Activated CD4-positive, alpha-beta T cell treated with anti-CD3 and anti-CD28 coated beads, Interleukin-10, Interleukin-2, amounts not matched to agents 100 ng/mL and 50 ng/mL, durations not matched to agents 16 hours and 8 hours (primary cell): ENCODE measurements at places on chromosomes 4 and X.

- peak; percentile 55 for DNase-seq
These were observed 8.1 kb upstream of the TBC1D25 start for GRCh38 chrX:48531358-48531959.

DNA sequence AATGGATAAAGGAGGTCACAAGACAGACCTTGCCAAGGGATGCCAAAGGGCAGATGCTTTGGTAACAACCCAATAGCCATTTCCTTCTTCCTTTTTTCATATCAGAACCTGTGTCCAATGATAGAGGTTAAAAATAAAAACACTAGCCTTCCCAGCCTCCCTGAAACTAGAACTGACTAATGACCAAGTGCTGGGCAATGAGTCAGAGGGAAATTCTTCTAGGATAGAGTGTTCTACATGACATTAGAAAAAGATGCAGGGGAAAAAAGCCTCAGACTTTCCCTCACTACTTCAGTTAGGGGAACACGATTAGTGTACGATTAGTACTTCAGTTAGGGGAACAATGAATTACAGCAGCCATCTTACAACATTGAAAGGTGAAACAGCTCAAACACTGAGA is 29.3 kb upstream of the FAM47C start:
- DNase-seq: no peak

DNA sequence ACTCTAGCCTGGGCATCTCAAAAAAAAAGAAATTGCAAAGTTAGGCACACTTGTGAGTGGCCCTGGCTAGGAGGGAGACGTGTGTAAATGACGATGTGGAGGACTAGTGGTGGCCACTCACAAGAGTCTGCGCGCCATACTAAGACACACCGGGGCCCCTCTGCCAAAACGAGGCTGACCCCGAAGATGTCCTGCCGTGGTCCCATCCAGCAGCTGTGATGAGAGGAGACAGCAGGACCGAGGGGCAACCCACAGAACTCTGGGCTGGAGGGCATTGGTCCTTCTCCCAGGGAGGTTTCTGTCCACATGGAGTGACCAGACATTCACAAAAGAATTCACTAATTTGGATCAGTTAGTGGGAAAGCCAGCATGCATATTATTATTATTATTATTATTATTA is 47.4 kb downstream of the NOP14 start:
- DNase-seq: no peak

DNA sequence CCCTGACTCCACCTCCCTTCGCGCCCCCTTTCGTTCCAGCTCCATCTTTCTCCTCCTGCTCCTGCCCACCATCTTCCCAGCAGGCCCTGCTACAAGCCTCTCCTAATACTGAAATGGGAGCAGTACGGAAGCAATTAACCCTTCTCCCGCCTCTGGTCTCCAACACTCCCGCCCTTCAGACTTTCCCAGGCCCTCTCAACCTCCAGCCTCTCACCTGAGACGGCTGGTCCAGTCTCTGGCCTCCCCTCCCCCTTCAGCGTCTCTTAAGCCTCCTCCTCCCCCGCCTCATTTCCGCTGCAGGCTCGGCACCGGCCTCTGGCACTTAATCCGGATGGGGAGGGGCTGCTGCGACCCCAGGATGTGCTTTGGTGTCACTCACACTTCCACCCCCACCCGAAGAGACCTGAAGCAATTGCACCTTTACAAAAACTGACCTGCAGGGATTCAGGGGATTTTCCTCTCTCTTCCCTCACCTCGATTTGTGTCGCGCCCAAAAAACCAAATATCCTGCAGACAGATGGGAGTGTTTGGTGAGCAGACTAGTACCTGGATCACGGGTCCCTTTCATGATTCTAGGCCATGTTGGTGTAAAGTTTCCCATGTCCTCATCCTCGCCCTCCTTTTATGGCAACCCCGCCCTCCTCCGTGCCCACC is 657 bp downstream of the TCEAL8 start:
- DNase-seq: peak; percentile 66

DNA sequence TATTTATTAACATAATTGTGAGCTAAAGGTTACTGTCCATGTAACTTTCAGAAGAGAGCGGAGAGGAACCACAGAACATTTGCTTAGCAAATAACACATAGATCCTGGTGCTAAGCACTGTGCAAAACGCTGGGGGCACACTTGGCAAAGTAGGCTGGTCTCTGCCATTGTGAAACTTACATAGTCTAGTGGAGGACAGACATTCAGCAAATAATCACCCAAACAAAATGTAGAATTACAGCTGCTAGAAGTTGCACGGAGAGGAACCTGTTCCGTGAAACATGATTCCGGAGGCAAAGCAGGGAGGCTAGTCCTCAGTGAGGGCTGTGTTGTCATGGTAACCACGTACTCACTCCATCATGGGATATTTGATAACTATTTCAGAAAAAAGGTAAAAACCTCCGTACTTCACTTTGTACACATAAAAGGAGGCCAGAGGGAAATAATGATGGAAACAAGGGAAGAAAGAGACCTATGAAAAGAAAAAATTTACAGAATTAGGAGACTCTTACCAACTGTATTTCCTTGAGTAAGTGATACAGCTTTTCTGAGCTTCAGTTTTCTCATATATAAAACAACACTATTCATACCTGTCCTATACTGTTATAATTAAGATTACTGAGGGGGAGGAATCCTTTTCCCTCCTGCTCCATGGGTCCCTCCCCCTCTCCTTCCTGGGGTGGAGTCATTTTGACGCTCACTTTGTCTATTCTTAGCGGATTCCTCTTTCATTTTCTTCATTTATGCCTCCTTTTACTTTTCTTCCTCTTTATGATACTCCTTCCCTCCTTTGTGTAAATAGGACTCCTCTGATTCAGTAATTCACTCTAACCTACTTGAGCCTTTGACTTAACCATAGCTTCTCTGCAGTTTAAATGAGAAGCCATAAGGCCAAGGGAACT is 825 bp upstream of the RASGEF1B start:
- DNase-seq: peak; percentile 46

- DNase-seq: no peak
These were observed 138.9 kb upstream of the MID1 start for GRCh38 chrX:10759141-10759799.

GRCh38 chrX:66008328-66008970 is 31.4 kb downstream of the VSIG4 start:
- no peak for DNase-seq

GRCh38 chrX:31433856-31434255 is 362.0 kb upstream of the FTHL17 start:
- DNase-seq: no peak

GRCh38 chr4:38026158-38026740 is 66.1 kb downstream of the PTTG2 start:
- no peak for DNase-seq

GRCh38 chr4:8345946-8346814 is 76.6 kb downstream of the HTRA3 start:
- DNase-seq: no peak

DNA sequence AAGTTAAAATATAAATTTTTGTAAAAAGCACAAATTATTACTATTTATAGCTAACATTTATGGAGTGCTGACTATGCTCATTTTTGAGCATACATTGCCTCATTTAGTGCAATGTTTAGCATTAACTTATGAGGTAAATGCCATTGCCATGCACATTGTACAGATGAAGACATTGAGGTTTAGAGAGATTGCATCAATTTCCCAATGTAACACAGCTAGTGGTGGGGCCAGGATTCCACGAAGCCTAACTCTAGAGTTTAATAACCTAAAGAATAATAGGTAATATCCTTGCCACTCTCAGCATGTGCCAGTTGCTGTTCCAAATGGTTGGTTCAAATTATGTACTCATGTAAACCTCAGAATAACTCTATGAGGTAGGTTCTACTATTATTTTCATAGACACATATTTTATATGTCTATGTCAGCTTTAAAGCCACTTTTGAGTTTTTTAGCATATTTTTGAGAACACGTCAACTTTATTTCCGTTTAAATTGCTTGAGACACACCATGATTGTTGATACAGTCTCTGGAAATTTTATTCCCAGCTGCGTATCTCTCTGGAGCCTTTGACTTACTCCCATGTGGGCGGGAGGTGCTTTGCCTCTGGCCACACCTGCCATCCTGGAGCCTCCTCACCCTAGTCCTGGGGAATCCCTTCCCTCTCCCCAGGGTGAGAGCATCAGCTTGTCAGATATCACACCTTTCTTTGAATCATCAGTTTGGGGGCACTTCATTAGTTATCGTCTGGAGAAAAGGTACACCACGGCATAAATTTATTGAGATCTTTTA is 10.8 kb upstream of the ADH1A start:
- no peak for DNase-seq

DNA sequence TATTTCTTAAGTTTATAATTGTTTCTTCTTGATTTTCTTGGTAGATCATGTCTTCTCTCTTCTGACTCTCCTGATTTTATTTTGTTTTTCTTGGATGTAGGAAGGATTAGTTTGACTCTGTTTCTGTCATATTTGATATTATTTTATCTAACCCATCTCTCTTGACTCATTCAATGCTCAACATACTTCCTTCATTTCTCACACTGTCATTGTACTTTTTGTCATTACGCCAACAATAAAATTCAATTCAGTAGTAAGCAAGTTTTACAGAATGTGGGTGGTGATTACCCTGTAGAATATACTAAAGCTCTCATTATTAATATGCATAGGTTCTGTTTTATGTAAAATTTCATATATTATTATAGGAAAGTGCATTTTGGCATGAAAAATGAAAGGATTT is 1303.0 kb upstream of the AGA start:
- no peak for DNase-seq

GRCh38 chr4:55634417-55635128 is 1.5 kb downstream of the NMU start:
- no peak for DNase-seq

DNA sequence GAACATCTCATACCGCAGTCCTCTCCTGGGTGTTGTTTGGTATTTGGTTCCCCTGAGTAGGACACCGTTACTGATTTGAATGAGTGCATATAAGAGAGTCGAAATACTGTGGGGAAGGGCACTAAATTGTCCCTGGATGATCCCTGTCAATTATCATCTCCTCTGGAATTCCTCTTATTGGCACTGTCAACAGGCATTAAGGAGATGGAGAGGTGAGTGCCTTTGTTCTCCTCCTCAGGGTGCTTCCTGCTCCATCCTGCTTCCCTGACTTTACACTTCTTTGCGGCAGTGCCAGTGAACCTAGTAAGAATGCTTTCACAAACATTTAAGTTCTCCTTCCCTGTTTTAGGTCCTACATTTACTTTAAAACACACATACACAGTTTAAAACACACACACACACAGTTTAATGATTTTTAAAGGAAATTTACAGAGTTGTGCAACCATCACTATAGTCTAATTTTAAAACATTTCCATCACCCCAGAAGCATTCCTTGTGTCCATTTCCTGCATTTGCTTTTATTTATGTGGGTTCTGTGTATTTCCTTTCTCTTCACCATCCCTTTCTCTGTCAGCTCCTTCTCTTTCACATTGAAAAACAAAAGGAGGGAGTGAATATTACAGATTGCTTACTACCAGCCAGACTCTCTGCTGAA is 20.9 kb upstream of the ZRSR2 start:
- DNase-seq: no peak

GRCh38 chr4:175540151-175540550 is 271.9 kb downstream of the GPM6A start:
- DNase-seq: no peak

DNA sequence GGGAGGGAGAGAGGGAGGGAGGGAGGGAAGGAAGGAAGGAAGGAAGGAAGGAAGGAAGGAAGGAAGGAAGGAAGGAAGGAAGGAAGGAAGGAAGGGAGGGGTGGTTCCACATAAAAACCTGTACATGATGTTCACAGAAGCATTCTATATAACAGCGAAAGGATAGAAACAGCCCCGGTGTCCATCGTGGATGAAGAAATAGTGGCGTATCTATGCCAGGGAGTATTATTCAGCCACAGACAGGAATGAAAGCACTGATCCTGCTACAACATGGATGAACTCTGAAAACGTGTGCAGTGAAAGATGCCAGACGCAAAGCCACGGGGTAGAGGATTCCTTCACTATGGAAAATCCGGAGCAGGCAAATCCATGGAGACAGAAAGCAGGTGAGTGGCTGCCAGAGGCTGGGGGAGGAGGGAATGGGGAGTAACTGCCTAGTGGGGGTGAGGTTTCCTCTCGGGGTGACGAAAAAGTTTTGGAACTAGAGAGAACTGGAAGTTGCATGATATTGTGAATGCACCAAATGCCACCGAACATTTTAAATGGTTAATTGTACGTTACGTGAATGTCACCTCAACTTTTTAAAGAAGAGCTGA is 92.2 kb downstream of the ABLIM2 start:
- DNase-seq: no peak

DNA sequence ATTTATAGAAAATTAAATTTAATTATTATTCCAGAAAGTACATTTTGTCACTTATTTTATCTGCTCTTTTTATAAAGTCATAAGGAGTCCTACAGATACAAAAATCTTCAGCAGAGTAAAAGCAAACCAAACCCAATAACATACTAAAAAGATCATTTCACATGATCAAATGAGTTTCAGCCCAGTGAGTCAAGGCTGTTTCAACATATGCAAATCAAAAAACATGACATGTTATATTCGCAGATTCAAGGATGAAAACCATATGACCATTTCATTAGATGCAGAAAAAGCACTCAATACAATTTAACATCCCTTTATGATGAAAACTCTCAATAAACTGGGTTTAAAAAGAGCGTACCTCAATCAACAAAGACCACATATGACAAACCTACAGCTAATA is 214.3 kb downstream of the FAT4 start:
- DNase-seq: no peak

DNA sequence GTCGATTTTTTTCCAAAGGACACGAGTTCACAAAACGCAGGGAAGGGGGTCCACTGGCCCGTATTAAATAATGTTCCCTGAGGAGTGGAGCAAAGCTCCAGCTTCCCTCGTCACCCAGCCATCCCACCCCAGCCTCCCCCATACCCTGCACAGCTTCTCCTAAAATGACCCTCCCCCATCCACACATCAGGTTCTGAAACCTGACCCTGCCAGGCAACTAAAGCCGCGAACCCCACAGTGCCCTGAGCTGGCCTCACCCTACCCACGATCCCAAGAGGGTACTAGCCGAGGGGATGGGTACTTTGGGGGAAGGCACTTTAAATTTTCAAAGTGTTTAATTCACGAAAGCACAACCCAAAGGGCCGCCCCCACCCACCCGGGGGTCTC is 634 bp downstream of the APOO start:
- DNase-seq: no peak

DNA sequence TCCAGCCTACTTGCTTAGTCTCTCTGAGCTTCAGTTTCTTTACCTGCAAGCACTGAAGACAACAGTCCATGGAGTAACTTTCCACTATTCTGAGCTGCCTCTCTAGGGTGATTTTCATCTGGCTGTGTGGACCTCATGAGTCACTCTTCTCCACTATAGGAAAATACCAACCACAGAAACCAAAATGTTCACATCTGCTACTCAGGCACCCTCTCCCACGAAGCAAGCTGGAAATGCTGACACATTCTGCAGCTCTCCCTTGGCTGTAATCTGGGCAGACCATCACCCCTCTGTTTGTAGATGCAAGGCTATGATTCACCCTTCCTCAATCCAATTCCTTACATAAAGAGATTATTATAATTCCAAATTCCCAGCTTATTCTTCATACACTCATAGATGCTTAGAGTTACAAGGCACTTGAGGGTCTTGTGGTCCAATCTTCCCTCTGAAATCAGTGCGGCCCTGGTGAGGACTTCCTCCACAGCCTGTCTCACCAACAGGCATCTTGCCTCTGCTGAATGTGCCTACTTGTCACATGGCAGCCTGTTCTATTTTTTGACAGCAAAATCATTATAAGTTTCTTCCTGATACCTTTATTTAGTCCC is 97.0 kb upstream of the LNX1 start:
- DNase-seq: peak; percentile 60
